ENCODE measurements at places on chromosomes 2 and 18.

DNA sequence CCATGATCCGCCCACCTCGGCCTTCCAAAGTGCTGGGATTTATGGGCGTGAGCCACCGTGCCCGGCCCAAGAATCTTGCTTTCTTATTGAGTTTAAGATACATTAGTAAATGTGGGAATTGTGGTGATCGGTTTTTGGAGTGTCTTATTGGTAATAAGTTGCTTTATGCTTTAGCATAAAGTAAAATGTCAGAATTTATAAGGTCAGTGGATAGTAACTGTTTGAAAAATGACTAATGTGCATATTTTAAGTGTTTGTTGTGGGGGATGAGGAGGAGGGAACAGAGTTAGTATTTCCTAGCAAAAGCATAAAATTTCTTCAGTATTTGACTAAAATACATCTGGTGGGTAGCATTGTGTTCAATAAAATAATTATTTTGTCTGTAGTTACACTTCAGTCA is 77.4 kb downstream of the SLC39A10 start:
- DNase-seq, result no peak

- no peak for DNase-seq
Observed at GRCh38 chr2:24125956-24126355, 2.7 kb downstream of the FAM228B start.

DNA sequence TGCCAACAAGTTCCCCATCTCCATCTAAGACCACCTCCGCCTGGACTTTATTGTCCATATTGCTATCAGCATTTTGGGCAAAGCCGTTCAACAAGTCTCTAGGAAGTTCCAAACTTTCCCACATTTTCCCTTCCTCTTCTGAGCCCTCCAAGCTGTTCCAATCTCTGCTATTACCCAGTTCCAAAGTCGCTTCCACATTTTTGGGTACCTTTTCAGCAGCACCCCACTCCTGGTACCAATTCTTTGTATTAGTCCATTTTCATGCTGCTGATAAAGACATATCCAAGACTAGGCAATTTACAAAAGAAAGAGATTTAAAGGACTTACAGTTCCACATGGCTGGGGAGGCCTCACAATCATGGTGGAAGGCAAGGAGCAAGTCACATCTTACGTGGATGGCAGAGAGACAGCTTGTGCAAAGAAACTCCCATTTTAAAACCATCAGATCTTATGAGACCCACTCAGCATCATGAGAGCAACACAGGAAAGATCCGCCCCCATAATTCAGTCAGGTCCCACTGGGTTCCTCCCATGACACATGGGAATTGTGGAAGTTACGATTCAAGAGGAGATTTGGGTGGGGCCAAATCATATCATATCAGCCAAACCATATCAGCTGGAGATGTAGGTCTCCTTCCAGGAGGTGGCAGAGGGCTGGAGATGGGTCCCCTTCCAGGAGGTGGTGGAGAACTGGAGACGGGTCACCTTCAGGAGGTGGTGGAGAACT is 19.8 kb upstream of the TXNDC2 start:
- no peak for DNase-seq

- no peak for DNase-seq
Observed at GRCh38 chr2:199984755-199985154, 29.4 kb downstream of the MAIP1 start.

DNA sequence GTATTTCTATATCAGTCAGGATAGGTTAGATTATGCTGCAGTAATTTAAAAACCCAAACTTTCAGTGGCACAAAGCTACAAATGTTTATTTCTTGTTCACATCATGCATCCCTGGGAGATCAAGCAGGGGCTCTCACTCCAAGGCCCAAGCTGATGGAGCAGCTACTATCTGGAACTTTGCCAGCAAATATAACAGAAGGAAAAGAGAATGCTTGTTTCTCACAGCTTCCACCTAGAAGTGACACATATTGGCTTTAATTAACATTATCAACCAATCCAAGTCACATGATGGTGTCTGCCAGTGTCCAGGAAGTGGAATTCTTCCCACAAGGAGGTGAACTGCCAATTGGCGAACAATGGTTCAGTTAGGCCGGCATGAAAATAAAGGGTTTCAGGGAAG is 306.9 kb downstream of the BCL11A start:
- DNase-seq, result no peak

- DNase-seq, result peak; percentile 1
Observed at GRCh38 chr18:67710639-67711038, 194.1 kb upstream of the DSEL start.

GRCh38 chr2:61193670-61194561 is 31.9 kb downstream of the C2orf74 start:
- no peak for DNase-seq
